Cerebellar nuclear complex (tissue), 1 donor: ENCODE measurements at places on chromosomes 7 and 10.

- no peak for DNase-seq
Measured at GRCh38 chr10:62640411-62640810, 164.1 kb upstream of the ADO start.

DNA sequence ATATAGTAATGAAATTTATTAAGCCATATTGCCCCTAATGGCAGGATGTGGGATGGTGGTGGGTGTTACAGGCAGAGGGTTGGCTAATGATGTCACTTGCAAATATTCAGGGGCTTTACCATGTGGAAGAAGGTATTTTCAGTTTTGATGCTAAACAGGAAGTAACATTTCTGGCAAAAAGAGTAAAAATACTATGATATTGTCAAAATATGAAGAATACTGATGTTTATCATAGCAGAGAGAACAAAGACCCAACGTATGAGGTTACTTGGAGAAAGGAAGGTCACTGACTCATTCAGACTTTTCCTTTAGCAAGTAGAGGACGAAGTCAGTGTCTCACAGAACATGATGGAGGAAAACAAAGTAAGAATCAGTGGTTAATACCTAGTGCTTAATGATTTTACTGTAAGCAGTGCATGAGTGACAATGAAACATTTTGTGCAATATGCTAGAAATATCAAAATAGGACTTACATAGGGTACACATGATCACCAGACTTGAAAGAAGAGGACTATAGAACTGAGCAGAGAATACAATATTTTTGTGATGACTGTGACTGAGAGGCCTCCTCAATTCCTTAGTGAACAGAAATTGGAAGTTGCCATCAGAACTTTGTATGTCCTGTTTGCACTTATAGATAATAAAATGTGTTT, 89.7 kb upstream of the STEAP4 start:
- no peak for DNase-seq

DNA sequence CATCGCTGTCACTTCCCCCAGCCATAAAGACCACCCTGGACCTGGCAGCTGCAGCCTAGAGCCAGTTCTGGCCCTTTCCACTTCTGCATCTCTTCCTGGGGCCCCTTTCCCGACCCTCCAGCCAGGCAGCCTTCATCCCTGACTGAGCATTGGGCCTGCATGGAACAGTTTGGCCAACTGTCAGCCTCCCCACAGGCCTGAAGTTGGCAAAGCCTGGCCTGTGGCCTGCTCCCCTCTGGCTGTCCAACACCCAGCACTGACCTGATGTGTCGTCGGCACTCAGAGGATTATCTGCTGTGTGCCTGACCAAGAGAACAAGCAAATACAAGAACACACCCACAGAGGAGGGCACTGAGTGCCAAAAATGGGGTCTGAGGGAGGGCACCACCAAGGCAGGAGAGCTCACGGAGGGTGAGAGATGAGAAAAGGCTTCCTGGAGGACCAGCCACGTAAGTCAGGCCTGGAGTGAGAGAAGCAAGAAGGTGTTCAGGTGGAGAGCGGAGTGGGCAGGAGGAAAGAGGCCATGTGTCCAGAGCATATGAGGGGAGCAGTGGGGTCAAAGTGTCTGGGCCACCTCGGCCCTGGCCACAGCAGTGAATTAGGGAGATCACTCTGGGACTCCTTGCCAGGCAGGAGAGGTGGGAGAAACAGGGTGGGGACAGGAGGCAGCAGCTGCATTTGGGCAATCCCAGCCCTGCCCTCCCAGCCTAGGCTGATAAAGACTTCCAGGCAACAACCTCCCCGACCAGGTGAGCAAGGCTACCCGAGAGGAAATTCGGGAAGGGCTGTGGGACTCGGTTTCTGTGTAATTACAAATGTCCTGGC, 4.5 kb downstream of the GPRIN2 start:
- DNase-seq: no peak

DNA sequence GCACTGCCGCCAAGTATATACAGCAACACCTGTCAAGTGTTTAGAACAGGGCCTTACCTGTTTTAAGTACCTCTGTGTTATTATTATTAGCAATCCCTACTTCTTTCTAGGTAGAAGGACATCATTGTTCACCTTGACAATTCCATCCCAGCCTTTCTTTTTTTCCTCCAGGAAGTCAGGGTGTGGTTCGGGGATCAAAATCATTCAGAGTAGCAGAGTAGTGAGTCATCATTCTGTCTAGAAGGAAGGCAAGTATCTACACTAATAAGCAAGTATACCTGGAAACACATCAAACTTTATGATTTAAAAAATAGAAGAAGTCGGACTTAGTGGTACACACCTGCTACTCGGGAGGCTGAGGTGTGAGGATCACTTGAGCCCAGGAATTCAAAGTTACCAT, 25.5 kb upstream of the CAPZA2 start:
- DNase-seq: no peak

GRCh38 chr10:17272648-17273047, 44.6 kb downstream of the VIM start:
- no peak for DNase-seq

DNA sequence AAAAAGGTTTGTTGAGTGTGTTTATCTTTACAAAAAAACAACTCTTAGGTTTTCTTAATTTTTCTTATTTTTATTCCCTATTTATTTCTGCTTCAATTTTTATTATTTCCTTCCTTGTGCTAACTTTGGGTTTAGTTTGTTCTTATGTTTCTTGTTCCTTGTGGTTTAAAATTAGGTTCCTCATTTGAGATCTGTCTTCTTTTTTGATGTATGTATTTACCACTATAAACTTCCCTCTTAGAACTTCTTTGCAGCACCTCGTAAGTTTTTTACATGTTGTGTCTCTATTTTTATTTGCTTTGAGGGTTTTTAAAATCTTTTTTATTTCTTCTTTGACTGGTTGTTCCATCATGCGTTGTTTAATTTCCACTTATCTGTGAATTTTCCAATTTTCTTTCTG, 1217.1 kb upstream of the CELF2 start:
- no peak for DNase-seq
